ENCODE measurements at places on chromosomes 16 and 17.

- no peaks in the 10 kb centered on the region for H3K36me3 ChIP-seq
- no peak for DNase-seq
- peaks cover 6% of the 10 kb centered on the region for H3K27me3 ChIP-seq
- H3K4me1 ChIP-seq: no peaks in the 10 kb centered on the region
Measured at GRCh38 chr16:86002178-86002900, 103.4 kb downstream of the IRF8 start.

- H3K36me3 ChIP-seq: no peaks in the 10 kb centered on the region
- H3K4me3 ChIP-seq: no peak overlapping the region
- no peaks in the 10 kb centered on the region for H3K4me1 ChIP-seq
- H3K27ac ChIP-seq: no peak overlapping the region
Measured at GRCh38 chr17:17295141-17295540, 8.0 kb upstream of the NT5M start.

DNA sequence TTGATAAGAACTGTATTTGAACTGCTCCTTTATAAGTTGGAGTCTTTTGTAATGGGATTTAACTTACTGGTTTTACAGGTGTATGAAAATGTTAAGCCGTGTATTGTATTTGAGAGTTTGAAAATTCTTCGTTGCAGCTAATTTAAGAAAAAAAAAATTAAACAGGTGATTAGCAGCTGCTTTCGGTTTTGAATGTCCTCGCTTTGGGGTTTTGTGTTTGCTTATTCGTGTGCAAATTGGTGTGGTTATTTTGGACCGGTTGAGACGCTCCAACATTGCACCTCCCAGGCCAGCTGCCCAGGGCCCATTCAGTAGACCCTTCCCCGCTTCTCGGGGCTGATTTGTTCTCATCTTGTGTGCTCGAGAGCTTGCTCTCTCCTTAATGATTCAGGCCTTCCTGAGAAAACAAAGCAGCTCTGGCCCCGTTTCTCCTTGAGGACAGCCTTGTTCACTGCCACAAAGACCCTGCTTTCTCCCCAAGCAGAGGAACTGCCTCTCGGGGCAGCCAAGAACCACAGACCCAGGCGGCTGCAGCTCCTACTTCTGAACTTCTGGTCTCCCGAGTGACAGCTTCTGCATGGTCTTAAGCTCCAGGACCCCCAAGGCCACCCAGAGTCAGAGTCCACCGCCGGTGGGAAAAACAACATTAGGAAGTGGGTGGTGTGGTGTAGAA, 100.5 kb downstream of the MSI2 start:
- H3K4me1 ChIP-seq: peaks cover 52% of the 10 kb centered on the region
- no peak overlapping the region for H3K27ac ChIP-seq
- peaks cover 4% of the 10 kb centered on the region for H3K36me3 ChIP-seq
- H3K27me3 ChIP-seq: no peaks in the 10 kb centered on the region

DNA sequence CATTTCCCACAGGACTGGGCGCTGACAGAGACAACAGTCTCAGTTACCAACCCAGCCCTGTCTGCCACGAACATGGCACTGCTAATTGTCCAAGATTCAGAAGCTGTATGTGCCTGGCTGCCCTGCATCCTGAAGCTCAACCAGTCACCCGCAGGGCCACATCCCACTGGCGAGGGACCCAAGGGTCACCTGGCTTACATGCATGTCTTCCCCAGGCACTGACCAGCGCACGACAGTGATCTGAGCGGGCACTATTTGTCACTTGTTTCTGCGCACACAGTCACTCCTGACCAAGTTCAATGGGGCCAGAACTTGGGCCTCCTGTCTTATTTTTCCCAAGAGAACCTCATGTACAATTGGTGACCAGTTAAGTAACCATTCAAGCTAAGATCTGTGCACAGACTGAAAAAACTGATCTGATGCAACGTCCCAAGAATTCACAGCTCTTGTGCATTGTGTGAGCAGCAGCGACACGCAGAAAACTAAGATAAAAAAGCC, 13.1 kb downstream of the USP7 start:
- DNase-seq: no peak
- peak overlapping the region; percentile 16 for H3K27ac ChIP-seq

- H3K4me1 ChIP-seq: no peaks in the 10 kb centered on the region
- H3K27me3 ChIP-seq: no peaks in the 10 kb centered on the region
- H3K4me3 ChIP-seq: no peak overlapping the region
- no peaks in the 10 kb centered on the region for H3K36me3 ChIP-seq
- DNase-seq: no peak
Measured at GRCh38 chr17:6303664-6304063, 131.3 kb downstream of the AIPL1 start.

- no peak overlapping the region for H3K4me3 ChIP-seq
- no peaks in the 10 kb centered on the region for H3K36me3 ChIP-seq
- no peak overlapping the region for H3K27ac ChIP-seq
- peaks cover 19% of the 10 kb centered on the region for H3K4me1 ChIP-seq
Measured at GRCh38 chr16:85353839-85354685, 241.8 kb upstream of the CIBAR2 start.

GRCh38 chr16:81758376-81758775, 20.7 kb upstream of the PLCG2 start:
- H3K4me3 ChIP-seq: no peak overlapping the region
- DNase-seq: peak; percentile 66
- no peak overlapping the region for H3K27ac ChIP-seq
- H3K4me1 ChIP-seq: peaks cover 19% of the 10 kb centered on the region
- no peaks in the 10 kb centered on the region for H3K27me3 ChIP-seq
- no peaks in the 10 kb centered on the region for H3K36me3 ChIP-seq

DNA sequence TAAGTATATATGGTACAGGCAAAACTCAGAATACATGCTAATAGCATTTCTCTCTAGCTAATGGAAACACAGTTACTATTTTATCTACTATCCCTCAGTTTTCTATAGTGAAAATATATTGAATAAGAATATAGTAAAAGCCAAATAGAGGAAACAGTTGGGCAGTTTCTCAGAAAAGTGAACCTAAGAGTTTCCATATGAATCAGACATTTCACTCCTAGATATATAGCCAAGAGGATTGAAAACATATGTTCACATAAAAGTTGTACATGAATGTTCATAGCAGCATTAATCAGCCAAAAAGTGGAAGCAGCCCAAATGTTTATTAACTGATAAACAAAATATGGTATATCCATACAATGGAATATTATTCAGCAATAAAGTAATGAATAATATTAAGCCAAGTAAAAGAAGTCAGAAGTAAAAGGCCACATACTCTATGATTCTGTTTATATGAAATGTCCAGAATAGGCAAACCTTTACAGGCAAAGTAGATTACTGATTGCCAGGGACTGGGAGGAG, 134.6 kb downstream of the CYB561 start:
- no peaks in the 10 kb centered on the region for H3K4me1 ChIP-seq
- no peak overlapping the region for H3K27ac ChIP-seq
- no peak overlapping the region for H3K4me3 ChIP-seq
- no peak for DNase-seq
- peaks cover 8% of the 10 kb centered on the region for H3K27me3 ChIP-seq
- H3K36me3 ChIP-seq: no peaks in the 10 kb centered on the region

Measured in HepG2 (cell line).